Stimulated activated CD8-positive, alpha-beta memory T cell treated with anti-CD3 and anti-CD28 coated beads, Interleukin-4, amount 100 ng/mL, for 1 hour (primary cell): ENCODE measurements at places on chromosomes 4 and X.

DNA sequence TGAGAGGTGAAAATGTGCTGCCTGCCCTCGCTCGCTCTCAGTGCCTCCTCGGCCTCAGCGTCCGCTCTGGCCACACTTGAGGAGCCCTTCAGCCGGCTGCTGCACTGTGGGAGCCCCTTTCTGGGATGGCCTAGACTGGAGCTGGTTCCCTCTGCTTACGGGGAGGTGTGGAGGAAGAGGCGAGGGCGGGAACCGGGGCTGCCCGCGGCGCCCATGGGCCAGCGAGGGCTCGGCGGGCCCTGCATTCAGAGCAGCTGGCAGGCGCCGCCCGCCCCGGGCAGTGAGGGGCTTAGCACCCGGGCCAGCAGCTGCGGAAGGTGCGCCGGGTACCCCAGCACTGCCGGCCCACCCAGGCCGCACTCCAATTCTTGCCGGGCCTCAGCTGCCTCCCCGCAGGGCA lies 39.6 kb downstream of the TRIML1 start:
- DNase-seq: no peak

GRCh38 chr4:106816496-106816895 lies 219.6 kb downstream of the DKK2 start:
- no peak for DNase-seq

DNA sequence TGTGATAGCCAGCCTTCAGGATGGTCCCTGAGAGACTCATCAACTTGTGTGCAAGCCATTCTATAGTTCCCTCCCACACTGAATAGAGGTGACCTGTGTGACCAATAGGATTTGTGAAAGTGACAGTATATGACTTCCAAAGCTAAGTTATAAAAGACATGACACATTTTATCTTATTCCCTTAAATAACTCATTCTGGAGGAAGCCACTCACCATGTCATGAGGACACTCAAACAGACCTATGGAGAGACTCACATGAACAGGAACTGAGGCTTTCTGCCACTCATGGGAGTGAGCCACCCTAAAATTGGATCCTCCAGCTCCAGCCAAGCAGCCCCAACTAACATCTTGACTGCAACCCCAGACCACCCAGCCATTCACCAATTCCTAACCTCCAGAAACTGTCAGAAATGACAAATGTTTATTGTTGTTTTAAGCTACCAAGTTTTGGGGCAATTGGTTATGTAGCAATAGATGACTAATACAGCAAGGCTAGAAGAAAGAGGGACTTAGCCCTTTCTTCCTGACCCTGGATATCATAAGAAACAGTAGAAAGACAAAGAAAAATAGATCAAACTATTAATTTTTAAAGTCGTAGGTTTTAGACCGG lies 9.0 kb upstream of the CHIC2 start:
- no peak for DNase-seq

GRCh38 chrX:133254666-133255065 lies 36.5 kb upstream of the TFDP3 start:
- DNase-seq: no peak

DNA sequence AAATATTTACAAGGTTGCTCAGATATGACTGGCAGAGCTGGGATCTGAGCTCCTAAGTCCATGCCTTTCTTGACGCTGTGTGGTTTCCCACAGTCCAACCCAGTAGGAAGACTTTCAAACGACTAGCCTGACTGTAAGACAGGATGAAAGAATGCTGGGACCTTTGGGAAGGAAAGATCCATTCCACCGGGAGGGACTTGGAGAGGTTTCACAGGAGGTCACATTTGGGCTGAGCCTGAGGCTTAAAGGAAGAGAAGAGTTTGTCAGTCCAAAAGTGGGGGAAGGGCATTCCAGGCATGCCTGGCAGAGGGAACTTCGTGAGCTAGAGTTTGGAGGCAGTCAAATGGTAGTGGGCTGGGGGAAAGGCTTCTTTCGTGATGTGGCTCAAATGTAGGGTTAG lies 1.5 kb downstream of the STARD8 start:
- DNase-seq: no peak

GRCh38 chr4:123934096-123934495 lies 537.5 kb downstream of the SPRY1 start:
- DNase-seq: no peak

- no peak for DNase-seq
These were observed 48.5 kb downstream of the TLL1 start for GRCh38 chr4:165921546-165921945.

DNA sequence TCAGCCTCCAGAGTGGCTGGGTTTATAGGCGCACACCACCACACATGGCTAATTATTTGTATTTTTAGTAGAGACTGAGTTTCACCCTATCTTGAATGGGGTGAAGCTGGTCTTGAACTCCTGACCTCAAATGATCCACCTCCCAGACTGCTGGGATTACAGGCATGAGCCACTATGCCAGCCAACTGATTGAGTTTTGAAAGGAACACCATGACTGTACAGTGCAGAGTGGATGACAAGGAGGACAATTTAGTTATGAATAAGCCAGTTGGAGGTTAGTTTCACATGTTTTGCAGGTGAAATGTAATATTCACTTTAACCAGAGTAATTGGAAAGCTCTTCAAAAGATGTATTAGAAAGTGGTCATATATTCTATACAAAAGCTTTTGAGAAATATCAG lies 60.8 kb downstream of the PCDH18 start:
- DNase-seq: no peak

- no peak for DNase-seq
These were observed 182.7 kb upstream of the PCDH7 start for GRCh38 chr4:30537456-30537855.

- no peak for DNase-seq
These were observed 250.1 kb downstream of the C4orf33 start for GRCh38 chr4:129346036-129346435.

GRCh38 chrX:110320381-110320987 lies 2.6 kb upstream of the AMMECR1 start:
- DNase-seq: no peak

DNA sequence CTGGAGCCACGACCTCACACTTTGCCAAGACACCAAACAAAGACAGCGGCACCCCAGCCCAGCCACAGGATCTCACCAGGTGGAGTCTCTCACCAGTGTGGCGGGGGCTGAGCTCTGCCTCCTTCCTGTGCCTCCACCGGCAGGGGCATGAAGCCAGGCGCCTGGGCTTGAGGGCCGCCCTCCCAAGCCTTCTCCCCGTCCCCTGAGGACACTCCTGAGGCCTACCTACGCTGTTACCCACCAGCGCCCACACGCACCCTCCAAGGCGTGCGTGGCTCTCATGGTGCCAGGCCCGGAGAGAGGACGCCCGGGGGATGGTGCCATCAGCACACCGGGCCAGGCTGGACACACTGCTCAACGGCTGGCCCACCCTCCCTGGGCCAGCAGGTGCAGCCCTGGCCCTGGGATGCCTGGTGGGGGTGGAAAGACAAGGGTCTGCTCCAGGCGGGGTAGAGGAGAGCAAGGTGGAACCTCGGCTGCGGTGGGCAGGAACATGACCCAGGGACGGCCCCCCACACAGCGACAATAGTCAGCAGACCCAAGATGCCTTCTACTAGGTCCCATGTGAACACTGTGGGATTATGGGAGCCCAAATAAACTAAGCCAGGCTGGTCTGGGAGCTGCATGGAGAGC lies 22.1 kb downstream of the NELFA start:
- no peak for DNase-seq

- DNase-seq: no peak
These were observed 89.4 kb upstream of the MYOZ2 start for GRCh38 chr4:119046263-119046662.

- no peak for DNase-seq
These were observed 50.1 kb downstream of the FBXW7 start for GRCh38 chr4:152485726-152486276.

GRCh38 chr4:23931489-23931830 lies 41.6 kb upstream of the PPARGC1A start:
- no peak for DNase-seq

DNA sequence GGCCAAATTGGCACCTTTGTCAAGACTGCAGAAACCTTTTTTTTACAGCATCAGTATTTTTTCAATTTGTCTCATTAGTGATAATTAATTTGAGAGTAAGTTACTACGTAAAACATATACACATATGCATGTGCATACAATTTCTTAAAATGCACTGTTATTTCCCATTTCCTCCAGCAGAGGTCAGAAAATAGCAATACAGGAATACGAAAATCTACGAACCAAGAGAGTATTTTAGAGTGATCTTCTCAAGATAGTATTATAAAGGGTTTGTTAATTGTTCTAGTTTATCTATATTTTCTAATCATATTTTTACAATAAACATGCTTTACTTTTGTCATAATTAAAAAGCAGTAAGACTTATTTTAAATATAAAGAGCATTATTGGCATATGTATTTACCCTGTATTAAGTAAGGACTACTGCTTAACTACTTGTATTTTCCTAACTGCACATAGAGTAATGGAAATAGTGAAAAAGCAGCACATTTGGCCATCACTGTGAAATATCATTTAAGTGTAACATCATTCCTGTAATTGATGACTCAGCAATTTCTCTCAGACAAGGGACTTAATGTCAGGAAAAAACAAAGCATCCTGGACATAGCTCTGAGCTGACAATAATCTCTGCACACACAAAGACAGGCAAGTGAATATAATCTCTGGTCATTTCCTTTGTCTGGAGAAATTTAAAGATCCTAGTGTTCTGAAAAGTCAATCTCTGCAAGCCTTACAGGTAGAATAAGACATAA lies 45.6 kb downstream of the MAOB start:
- no peak for DNase-seq

DNA sequence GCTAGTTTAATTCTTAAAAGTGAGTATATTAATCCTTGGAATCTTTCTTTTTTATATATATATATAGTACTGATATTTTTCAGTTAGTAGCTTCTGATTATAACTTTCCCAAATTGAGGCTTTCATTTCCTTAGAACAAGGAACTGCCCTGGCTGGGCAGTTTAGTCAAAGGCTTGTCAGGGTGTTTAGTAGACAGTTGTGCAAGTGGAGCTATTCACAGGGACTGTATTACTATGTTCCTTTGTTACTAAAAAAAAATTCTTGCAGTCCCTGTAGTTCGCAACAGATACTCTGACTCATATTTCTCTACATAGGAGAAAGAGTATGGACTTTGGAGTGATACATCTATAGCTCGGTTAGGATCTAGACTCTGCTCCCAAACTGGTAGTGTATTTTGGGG lies 20.8 kb downstream of the USO1 start:
- DNase-seq: no peak

DNA sequence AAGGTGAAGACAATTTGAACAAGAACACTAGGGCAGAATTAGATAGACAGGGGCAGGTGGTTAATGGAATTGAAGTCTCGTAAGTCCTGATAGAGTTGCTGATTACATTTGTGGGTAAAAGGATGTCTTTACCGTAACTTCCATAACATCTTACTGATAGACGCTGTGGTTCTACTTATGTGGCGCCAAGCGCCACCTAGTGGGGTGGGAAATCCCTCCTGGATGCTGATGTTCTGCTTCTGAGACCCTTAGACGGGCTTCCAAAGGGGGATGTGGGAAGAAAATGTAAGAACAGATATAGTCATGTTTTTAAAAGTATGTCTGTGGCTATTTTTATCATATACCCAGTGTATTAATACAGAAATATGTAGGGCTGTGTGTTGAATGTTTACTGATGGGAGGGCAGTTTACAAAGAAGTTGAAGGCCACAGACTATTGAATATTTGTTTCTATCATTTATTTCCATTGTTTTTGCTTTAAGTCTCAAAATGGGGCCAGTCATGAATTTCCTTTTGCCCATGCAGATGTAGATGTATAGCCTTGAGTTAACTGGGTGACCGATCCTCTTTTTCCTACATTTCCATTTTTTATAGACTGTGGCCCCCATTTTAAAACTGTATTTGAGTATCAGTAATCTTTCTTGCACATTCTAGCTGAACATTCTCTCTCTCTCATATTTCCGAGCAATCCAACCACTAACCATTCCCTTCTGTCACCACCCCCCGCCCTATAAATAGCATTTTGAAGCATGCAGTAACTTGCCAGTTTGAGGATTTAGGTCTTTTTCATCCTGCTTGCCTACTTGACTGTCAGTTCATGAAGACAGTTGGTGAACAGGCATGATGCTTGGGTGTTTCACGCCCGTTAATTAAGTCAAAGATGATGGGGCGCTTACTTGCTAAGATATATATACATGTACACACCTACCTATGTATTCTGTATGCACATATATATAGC lies 12.1 kb upstream of the TLR8 start:
- no peak for DNase-seq

DNA sequence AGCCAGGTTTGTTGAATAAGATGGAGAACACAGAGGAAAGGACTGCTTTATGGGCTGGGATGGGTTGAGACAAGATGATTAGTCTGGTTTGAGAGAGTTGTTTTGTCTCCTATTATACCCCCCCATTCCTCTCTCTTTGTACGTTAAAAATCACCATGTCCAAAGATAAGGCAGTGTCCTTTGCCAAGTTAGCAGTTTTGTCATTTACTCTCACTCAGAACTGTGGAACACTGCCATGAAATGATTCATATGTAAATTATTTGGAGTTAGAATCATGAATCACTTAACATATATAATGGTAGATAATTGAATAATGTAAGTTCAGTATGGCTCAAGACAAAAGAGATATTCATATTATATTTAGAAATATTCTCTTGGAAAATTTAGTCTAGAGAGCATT lies 151.3 kb downstream of the DCLK2 start:
- no peak for DNase-seq
